ENCODE measurements at places on chromosomes 4 and X.
A peak's percentile ranks its signal among the peaks of the same experiment; 100 is the strongest.

GRCh38 chrX:133838761-133839676 lies 146.4 kb downstream of the GPC3 start:
- peak; percentile 24 for DNase-seq

- DNase-seq, result no peak
Observed at GRCh38 chr4:151294833-151295496, 18.0 kb downstream of the PRSS48 start.

DNA sequence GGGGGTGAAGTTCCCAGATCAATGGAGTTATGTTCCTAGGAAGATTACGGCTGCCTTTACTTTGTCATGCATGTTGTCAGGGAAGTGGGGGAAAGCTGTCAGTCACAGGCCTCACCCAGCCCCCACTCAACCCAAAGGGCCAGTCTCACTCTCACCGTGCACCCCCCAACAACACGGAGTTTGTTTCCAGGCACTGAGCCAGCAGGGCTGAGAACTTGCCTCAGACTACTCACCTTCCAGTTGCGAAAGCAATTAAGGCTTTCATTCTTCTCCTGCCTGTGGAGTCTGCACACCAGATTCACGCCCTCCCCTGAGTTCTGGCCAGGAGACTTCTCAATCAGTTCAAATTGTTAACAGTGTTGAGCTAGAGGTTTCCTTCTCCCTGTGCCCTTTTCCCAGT lies 114.3 kb downstream of the SH3BGRL start:
- peak; percentile 68 for DNase-seq

DNA sequence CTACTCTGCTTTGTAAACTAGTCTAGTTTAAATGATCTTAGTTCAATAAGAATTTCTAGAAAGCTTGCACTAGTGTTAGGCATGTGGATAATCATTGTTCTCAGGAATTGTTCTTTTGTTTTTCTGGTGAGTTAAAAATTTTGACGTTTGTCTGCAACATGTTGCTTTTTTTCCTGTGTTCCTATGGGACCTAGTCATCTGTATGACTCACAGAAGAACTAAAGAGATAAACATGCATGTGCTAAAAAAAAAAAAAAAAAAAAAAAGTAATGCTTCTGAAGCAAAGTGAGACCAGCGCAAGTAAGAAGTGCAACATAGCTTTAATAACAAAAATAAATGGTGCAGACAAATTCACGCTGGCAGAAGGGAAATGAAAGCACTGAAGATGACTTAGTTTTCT lies 471.2 kb downstream of the IQCM start:
- DNase-seq, result peak; percentile 75

DNA sequence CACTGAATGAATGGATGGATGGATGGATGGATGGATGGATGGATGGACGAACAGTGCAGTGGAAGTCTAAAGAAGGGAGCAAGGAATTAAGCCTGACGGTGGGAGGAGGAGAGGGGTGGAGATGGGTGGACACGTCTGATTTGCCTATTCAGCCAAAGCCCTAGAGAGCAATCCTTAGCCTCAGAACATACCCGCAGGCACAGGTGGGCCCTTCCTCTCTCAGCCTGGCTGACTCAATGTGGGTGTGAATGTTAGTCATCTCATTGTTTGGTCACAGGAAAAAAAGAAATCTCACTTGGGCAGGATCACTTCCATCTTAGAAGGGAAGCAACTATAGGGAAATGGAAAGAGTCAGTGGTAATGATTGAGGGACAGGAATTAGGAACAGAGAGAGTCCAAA lies 165.9 kb downstream of the PJA1 start:
- peak; percentile 92 for DNase-seq

DNA sequence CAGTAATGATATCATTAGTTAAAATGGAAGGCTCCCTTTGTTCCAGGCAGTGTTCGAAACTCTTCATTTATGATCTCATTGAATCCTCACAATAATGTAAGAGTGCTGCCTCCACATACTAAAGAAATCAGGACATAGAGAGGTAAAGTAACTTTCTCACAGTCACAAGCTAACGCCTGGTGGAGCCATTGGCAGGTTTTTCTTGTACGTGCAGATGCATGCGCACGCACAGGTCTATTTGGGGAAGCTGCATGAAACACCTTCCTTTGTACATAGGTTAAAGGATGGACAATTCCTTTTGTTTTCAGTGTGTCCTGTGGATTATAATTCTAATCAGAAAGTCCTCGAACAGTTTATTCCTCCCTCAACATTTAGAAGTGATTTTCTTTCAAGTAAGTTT lies 176.2 kb downstream of the RAPGEF2 start:
- no peak for DNase-seq

GRCh38 chr4:7160439-7160838 lies 31.9 kb upstream of the SORCS2 start:
- DNase-seq, result no peak

DNA sequence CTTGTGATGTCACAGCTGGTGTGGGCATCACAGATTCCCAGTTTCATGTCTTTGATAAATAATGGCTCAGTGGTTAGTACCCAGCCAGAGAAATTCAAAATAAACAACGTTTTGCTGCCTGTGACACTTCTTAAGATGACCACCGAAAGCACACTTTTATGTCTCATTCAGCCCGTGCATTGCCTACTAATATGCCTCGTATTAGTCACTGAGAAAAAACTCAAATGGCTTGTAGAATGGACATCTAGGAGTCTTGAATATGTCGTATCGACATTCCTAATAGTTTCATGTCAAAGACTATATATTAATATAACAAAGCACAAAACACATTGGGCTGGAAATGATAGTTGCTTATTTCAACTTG lies 103.9 kb upstream of the FAT1 start:
- DNase-seq, result no peak

- DNase-seq, result no peak
Observed at GRCh38 chr4:47110546-47111132, 79.3 kb downstream of the GABRB1 start.

- DNase-seq, result no peak
Observed at GRCh38 chr4:18815081-18815778, 793.7 kb upstream of the LCORL start.

GRCh38 chrX:6053141-6053540 lies 175.5 kb downstream of the NLGN4X start:
- no peak for DNase-seq

GRCh38 chr4:38396845-38397547 lies 267.0 kb upstream of the KLF3 start:
- DNase-seq, result no peak

DNA sequence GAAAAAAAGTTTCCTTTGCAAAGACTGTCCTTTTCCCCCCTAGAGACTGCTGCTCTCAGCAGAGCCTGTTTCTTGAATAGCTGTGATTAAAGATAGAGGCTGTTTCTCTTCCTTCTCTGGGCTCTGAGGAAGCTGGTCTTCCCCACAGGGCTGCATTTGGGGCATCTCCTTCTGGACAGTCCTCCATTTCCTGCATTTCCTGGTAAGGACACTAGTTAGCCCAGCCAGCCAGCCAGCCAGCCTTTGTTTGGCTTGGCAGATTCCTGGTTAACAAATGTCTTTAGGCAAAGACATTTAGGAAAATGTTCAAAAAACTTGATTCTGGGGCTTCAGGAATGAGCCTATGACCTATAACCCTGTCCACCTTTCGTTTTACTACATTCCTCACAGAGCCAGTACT lies 34.0 kb upstream of the PLAC1 start:
- no peak for DNase-seq

- no peak for DNase-seq
Observed at GRCh38 chrX:119617517-119618164, 11.4 kb upstream of the NKRF start.

- DNase-seq, result no peak
Observed at GRCh38 chr4:114343015-114343414, 255.6 kb upstream of the UGT8 start.

Data from epithelial cell of esophagus (primary cell).